ENCODE measurements at places on chromosomes 7 and 10.

- DNase-seq, result peak; percentile 21
Measured at GRCh38 chr10:80924063-80924952, 386.6 kb downstream of the SH2D4B start.

- no peak for DNase-seq
Measured at GRCh38 chr7:120709972-120710320, 148.0 kb downstream of the TSPAN12 start.

DNA sequence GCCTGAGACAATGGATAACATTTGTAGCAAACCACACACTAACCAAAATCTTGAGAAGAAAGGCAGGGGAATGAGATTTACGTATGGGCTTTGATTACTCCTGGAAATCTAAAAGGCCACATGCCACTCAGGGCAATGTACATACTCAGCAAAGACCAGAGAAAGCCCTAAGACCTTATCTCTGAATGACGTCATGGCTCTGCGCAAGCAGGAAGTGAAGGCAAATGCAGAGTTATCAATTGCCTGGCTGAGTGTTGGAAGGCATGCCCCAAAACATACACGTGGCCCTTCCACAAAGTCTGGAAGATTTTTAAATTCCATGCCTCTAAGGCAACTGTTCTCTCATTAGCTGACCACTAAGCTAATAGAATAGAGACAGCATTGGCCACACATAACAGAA lies 90.9 kb upstream of the NRBF2 start:
- no peak for DNase-seq

DNA sequence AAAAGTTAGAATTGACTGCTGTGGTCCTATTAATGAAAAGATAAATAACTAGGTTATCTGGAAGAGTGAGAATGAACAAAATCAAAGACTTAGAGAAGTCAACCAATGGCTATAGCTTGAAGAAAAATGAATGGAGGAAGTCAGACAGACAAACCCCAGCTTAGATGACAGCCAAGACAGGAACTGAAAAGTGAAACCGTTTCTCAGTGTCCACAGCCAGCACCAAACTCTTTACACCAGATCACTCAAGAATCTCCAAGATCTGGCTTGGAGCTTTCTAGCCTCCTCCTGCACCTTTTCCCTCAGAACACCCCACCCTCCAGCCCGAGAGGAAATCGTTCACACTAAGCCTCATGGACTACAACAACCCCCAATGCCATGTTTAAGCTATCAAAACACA lies 167.0 kb downstream of the SFMBT2 start:
- DNase-seq, result no peak

All from HCT116 (cell line).